ENCODE measurements at places on chromosomes 13 and 19. TPM values are rescaled to one million over a fixed set of nuclear protein-coding genes. Genes with fewer than 3 reads are reported as not detected.

- no peak for DNase-seq
These were observed 692 bp upstream of the ZNF580 start for GRCh38 chr19:55640043-55640576.

DNA sequence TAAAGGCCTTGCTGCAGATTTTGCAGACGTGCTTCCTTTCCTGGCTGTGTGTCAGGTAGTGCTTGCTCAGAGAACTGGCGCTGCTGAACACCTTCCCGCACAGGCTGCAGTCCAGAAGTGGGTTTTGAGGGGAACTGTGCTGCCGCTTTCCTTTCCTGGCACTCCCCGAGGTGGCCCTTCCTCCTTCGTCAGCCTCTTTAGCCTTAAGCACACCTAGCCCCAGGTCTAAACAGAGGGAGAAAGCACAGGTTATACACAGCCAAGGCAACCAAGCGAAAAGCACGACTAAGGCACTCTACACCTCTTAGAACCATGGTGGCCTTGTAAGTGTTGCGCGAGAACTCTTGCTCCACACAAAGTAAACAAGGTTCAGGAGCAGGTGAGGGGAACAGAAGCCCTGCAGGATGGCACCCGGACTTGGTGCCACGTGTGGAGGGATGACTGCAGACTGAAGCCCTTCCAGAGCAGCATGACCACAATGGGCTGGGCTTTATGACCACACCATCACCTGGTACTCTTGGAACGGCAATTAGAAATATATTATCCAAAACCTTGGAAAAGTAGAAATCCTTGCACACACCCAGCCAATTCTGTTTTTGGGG is 23.6 kb downstream of the ZNF541 start:
- no peak for DNase-seq

GRCh38 chr13:24207841-24208667 is 47.5 kb downstream of the SPATA13 start:
- no peak for DNase-seq

DNA sequence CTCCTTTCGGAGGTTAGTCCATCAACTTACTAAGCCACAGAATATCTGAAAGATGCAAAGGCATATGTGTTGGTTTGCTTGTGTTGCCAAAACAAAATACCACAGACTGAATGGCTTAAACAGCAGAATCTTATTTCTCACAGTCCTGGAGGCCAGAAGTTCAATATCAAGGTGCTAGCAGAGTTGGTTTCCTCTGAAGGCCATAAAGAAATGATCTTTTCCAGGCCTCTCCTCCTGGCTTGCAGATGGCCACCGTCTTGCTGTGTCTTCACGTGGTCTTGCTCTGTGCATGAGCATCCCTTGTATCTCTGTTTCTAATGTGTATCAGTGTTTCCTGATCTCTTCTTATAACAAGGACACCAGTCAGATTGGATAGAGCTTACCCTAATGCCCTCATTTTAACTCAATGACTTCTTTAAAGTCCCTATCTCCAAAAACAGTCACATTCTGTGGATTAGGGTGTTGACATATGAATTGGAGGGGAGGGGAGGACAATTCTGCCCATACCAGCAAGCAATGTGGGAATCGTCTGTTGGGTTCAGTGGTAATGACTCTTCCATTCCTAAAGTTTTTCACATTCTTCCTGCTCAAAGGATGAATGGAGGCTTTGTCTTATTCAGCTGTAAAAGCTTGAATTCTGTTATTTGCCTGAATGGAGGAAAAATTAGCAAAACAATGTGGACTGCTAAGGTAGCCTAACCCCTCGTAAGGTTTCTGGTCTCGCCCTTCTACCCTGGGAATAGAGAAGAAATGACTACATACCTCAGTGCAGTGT is 715.7 kb downstream of the DIAPH3 start:
- no peak for DNase-seq

DNA sequence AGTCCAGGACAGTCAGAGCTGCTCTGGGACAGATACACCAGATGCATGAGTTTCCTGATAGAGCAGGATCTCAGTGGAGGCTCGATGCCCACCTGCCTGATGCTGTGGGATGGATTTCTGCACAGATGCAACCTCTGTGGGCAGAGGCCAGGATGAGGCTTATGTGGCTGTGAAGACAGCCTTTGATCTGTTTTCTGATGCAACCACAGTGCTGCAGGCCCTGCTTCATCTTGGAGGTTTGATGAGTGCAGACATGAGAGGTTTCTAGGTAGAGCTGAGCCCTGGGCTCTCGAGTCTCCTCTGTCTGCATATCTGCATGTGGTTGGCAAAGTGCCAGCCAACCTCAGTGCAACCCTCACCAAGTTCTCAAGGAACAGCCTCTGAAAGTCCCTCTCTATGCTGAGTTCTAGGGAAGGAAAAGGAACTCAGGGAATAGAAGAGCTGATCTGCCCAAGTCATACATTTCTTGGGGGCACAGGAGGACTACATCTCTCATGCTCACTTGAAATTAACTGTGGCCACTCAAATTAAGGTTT is 23.1 kb upstream of the TSHZ3 start:
- DNase-seq, result no peak

DNA sequence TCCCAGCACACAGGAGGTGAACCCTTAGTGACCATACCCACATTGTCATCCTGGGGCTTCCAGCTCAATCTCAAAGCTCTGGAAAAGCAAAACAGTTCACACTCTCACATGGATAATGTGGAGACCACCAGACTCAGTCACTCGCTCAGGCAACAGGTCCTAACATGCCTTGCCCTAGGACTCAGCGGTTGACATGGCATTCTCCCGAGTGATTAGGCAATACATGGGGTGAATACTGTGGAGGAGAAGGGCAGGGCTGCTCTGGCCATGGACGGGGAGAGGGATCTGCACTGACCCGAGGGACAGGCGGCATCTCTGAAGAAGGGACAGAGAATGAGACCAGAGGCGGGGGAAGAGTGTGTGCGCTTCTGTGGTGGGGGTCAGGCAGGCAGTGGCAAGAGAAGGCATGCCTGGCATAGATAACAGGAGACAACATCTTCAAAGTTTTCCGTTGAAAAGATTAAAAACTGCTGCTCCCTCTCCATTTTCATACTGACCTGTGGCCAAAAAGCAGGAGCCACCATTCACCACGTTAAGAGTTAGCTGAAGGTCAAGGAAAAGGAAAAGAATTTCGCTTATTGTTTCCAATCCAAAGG is 44.5 kb upstream of the EPHX3 start:
- DNase-seq, result no peak

- DNase-seq, result no peak
These were observed 7.3 kb downstream of the FGF22 start for GRCh38 chr19:646779-647565.

DNA sequence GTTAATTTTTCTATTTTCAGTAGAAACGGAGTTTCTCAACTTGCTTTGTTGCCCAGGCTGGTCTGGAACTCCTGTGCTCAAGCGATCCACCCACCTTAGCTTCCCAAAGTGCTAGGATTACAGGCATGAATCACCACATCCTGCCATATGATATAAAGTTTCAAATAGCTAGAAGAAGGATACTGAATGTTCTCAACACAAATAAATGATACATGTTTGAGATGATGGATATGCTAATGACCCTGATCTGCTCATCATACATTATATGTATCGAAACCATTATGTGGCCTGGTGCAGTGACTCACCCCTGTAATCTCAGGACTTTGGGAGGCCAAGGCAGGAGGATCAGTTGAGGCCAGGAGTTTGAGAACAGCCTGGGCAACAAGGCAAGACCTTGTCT is 11.5 kb downstream of the CIB3 start:
- DNase-seq, result no peak

DNA sequence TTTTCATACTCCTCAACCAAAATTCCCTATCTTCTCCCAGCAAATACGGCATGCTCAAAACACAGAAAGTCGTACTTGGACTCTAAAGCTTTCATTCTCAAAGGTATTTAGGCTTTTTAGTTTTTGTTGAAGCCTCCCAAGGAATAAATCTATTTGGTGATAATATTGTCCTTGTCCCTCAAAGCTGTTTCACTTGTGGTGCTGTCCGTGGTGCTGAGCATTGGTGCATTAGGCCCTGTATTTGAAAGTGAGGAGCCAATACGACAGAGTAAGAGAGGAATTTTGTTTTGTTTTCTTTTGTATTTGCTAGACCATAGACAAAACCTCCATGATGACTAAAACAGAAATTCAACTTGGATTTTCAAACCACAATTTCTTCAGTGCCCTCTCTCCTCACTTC is 3.2 kb upstream of the LGALS13 start:
- no peak for DNase-seq

- no peak for DNase-seq
These were observed 29.8 kb upstream of the RAP2A start for GRCh38 chr13:97403893-97404750.

DNA sequence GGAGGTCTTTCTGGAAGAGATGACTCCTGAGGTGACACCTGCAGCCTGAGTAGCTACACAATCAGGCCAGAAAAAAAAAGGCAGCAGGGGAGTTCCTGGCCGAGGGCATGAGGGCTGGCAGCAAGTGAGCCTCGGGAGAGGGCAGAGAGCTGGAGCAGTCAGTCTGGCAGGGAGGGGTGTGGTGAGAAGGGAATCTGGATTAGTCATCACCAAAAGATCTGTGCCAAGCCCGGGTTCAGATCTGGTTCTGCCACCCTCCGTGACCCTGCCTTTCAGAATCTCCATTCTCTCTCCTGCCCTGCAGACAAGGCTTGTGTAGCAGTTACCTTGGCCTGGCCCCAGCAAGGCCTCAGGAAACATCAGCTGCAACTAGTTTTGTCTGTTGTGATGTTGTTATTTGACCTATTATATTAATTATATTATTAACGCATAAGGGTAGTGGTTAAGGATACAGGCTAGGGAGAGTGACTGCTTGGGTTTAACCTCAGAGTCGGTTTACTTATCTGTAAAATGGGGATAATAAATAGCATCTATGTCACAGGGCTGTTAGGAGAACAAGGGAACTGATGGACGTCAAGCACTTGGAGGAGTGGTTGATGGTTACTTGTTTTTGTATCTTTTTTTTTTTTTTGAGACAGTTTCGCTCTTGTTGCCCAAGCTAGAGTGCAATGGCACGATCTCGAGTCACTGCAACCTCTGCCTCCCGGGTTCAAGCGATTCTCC is 2.7 kb upstream of the CAPNS1 start:
- no peak for DNase-seq

GRCh38 chr19:56778351-56778750 is 62.2 kb downstream of the PEG3 start:
- no peak for DNase-seq

Gene ATP8A2
- 0.10 TPM for total RNA-seq

Gene EIF3K
- 252 TPM for total RNA-seq
